ENCODE measurements at places on chromosomes 11 and 22.

DNA sequence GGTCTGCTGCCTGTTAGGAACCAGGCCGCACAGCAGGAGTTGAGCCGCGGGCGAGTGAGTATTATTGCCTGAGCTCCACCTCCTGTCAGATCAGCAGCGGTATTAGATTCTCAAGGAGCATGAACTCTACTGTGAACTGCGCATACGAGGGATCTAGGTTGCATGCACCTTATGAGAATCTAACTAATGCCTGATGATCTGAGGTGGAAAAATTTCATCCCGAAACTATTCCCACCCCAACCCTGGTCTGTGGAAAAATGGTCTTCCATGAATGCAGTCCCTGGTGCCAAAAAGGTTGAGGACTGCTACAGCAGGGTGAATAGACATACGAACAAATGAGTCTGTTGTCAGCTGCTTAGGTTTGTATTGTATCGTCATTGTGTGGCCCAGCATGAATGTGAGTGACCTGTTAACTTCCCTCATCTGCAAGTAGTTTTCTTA is 29.8 kb downstream of the RNF141 start:
- no peaks in the 10 kb centered on the region for H3K27me3 ChIP-seq
- peaks cover 5% of the 10 kb centered on the region for H3K36me3 ChIP-seq
- DNase-seq, result no peak

GRCh38 chr11:83836065-83836464 is 549.9 kb upstream of the CCDC90B start:
- peaks cover 8% of the 10 kb centered on the region for H3K4me1 ChIP-seq
- H3K36me3 ChIP-seq, result no peaks in the 10 kb centered on the region
- no peak for DNase-seq
- H3K27me3 ChIP-seq, result peaks cover 29% of the 10 kb centered on the region
- no peak overlapping the region for H3K27ac ChIP-seq

GRCh38 chr11:92698742-92699141 is 270.7 kb upstream of the MTNR1B start:
- H3K27me3 ChIP-seq, result no peaks in the 10 kb centered on the region
- no peak for DNase-seq
- H3K4me1 ChIP-seq, result peaks cover 36% of the 10 kb centered on the region
- no peaks in the 10 kb centered on the region for H3K36me3 ChIP-seq

- H3K4me1 ChIP-seq, result peaks cover 6% of the 10 kb centered on the region
- H3K4me3 ChIP-seq, result no peak overlapping the region
- peaks cover 23% of the 10 kb centered on the region for H3K27me3 ChIP-seq
- H3K27ac ChIP-seq, result no peak overlapping the region
- DNase-seq, result no peak
Measured at GRCh38 chr11:117911694-117912093, 17.5 kb downstream of the TMPRSS13 start.

- no peaks in the 10 kb centered on the region for H3K4me1 ChIP-seq
- no peak overlapping the region for H3K27ac ChIP-seq
- no peak overlapping the region for H3K4me3 ChIP-seq
- no peaks in the 10 kb centered on the region for H3K27me3 ChIP-seq
- DNase-seq, result no peak
Measured at GRCh38 chr11:109209572-109209971, 212.4 kb upstream of the C11orf87 start.

DNA sequence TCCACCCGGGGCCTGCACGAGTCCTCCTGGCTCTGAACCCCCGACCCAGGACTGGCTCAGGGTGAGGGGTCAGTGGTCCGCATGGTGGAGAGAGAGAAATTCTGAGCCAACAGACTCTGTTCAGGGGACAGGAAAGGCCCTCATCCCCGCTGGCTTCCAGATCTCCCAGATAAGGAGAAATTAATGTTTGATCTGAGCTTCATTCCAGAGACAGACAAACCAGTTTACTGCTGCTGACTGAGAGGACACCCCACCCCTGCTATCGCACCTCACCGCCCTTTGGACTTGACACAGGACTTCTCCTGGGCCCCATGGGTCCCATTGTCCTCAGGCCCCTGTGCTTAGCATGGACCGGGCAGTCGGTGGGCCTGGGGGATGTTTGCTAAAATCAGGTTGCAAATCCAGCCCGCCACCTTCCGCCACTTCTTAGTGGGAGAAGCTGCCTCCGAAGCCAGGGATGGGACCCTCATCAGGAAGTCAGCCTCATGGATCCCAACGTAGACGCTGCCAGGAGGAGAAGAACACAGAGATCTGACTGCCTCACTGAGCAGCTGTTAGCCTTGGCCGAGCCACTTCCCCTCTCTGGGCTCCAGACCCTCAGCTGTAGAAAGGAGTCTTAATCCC is 11.2 kb upstream of the UPK3A start:
- H3K4me3 ChIP-seq, result no peak overlapping the region
- H3K27ac ChIP-seq, result no peak overlapping the region

DNA sequence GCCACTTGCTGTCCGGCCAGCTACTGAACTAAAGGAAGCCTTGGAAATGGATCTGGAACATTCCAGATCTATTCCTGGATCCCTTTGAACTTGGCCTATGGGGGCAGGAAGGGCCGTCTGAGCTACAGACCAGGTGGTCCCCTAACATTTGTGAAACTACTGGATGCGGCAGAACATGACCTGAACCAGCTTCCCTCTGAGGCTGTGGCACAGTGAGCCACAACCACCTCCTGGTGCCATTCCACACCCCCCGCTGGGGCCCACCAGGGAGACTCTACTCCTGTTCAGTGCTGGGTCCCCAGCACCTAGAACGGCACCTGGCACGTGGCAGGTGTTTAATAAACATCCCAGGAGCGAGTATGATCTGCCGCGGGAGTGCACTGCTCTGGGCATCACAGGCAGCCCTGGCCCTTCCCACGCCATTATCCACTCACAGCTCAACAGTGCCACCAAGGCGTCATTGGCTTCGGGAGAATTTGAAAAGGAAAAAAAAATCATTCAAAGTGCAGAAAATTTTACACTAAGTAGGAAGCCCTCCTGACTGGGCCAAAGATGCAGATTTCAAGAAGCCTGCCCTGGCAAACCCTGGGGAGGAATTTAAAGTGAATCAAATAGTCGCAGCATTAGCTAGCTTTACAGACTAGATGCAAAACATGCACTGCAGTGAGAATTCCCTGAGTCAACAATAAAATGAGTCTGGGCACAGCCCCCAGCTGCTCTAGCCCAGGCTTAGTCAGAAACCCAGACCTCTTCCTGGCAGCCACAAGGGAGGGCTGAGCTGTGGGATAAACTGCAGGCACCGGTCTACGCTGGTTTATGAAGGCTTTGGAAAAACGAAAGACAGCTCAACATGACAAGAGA is 14.3 kb upstream of the EFCAB6 start:
- peaks cover 23% of the 10 kb centered on the region for H3K4me1 ChIP-seq
- H3K36me3 ChIP-seq, result no peaks in the 10 kb centered on the region
- no peak overlapping the region for H3K4me3 ChIP-seq
- H3K27ac ChIP-seq, result no peak overlapping the region

- no peak overlapping the region for H3K4me3 ChIP-seq
- DNase-seq, result no peak
- peaks cover 6% of the 10 kb centered on the region for H3K4me1 ChIP-seq
- H3K36me3 ChIP-seq, result peaks cover 11% of the 10 kb centered on the region
Measured at GRCh38 chr11:76030968-76031590, 175.2 kb downstream of the WNT11 start.

- peaks cover 9% of the 10 kb centered on the region for H3K27me3 ChIP-seq
- H3K4me1 ChIP-seq, result peaks cover 10% of the 10 kb centered on the region
- DNase-seq, result no peak
Measured at GRCh38 chr11:11177156-11177808, 175.8 kb downstream of the CSNK2A3 start.

- H3K27ac ChIP-seq, result peak overlapping the region; percentile 90
- H3K4me3 ChIP-seq, result no peak overlapping the region
- DNase-seq, result no peak
- no peaks in the 10 kb centered on the region for H3K36me3 ChIP-seq
- peaks cover 41% of the 10 kb centered on the region for H3K4me1 ChIP-seq
Measured at GRCh38 chr11:48101044-48101733, 115.4 kb upstream of the OR4B1 start.

DNA sequence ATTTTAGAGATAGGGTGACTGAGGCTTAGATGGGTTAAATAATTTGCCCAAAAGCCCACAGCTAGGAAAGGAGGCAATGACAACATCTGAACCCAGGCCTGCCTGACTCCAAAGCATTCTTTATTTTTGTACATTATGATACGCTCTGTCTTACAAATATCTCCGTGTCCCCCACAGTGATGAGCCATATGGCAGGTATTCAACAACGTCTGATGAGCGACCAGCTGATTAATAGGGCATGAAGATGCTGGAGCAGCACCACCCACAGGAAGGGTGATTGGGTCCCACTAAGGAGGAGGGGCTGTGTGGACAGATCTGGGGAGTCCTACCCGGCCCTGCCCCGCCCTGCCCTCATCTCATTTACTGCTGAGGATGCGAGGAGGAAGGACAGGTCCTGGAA is 380.6 kb downstream of the CADM1 start:
- no peak for DNase-seq
- H3K4me1 ChIP-seq, result peaks cover 4% of the 10 kb centered on the region
- no peak overlapping the region for H3K4me3 ChIP-seq
- no peak overlapping the region for H3K27ac ChIP-seq

DNA sequence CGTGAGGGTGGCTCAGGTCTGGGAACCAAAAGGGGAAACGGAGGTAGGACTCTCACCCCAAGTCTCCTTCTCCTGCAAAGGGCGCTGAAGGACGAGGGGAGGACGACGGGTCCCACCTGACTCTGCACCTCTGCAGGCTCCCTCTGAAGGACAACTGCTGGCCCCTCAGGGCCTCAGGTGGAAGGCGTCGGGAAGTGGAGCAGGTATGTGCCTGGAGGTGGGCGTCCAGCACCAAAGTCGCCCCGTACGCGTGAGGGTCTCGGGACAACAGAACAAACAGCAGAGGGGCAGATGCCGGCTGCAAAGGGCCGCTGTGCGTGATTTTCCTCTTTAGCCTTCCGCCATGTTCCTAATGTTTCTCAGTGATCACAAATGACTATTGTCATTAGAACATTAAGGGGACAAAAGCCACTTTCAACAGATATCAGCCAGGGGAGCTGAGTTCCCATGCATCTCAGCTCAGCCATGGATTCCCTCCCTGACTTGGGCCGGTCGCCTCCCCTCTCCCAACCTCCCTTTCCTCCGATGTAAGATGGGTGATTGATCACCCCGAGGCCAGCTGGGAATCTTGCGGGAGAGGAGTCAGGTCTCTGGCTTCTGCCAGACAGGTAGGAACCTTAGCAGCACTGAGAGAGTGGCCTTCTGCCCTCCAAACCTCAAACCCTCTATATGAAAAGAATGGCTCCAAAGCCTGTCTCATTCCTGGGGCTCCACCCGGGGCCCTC is 836 bp downstream of the SLC16A8 start:
- peaks cover 8% of the 10 kb centered on the region for H3K4me1 ChIP-seq
- no peak overlapping the region for H3K27ac ChIP-seq
- no peak overlapping the region for H3K4me3 ChIP-seq
- DNase-seq, result no peak
- peaks cover 11% of the 10 kb centered on the region for H3K36me3 ChIP-seq

DNA sequence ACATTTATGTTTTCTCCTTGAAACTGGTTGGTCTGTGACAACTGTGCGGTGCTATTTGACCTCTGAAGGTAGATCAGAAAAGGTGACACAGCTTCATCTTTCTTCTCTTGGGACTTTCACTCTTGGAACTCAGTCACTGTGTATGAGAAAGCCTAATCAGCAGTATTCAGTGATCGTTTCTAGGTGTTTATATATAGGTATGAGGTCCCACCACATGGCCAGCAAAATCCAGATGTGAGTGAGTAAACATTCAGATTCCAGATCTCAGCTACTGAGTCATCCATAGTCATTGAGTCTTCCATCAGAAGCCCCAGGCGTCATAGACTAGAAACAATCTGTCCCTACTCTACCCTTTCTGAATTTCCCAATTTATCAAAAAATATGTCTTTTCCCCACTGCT is 117.3 kb upstream of the CTSC start:
- no peaks in the 10 kb centered on the region for H3K36me3 ChIP-seq
- H3K27me3 ChIP-seq, result no peaks in the 10 kb centered on the region
- no peak for DNase-seq
- H3K27ac ChIP-seq, result no peak overlapping the region

DNA sequence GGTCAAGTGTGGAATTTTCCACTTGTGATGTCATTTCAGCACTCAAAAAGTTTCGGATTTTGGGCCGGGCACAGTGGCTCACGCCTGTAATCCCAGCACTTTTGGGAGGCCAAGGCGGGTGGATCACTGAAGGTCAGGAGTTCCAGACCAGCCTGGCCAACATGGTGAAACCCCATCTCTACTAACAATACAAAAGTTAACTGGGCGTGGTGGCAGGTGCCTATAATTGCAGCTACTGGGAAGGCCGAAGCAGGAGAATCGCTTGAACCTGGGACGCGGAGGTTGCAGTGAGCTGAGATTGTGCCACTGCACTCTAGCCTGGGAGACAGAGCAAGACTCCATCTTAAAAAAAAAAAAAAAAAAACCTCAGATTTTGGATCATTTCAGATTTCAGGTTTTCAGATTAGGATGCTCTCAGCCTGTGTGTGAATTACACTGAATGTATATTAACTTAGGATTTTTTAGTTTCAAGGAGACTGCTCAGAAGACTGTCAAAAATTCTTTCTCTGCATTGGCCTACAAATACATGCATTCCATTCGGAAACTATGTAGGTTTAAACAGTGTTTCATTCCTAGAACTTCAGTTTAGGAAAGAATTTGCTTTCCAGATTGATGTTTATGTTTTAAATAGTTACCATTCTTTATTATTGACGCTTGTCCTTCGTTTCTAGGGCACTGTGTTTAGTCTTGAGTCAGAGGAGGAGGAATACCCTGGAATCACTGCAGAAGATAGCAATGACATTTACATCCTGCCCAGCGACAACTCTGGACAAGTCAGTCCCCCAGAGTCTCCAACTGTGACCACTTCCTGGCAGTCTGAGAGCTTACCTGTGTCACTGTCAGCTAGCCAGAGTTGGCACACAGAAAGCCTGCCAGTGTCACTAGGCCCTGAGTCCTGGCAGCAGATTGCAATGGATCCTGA is 48.0 kb downstream of the BID start:
- no peak overlapping the region for H3K27ac ChIP-seq
- H3K4me3 ChIP-seq, result no peak overlapping the region
- peaks cover 7% of the 10 kb centered on the region for H3K36me3 ChIP-seq
